ENCODE measurements at places on chromosomes 6 and 20.
A peak's percentile ranks its signal among the peaks of the same experiment; 100 is the strongest.

GRCh38 chr6:149484733-149485700, at the start of gene ZC3H12D:
Gene ZC3H12D, minus strand, starts transcription at chr6:149485014. Its CDS starts 10,471 bp downstream, at chr6:149474543.
- DNase-seq, result peak; percentile 36

- DNase-seq, result no peak
Measured at GRCh38 chr20:17925141-17925939, 43.3 kb downstream of the SNX5 start.

DNA sequence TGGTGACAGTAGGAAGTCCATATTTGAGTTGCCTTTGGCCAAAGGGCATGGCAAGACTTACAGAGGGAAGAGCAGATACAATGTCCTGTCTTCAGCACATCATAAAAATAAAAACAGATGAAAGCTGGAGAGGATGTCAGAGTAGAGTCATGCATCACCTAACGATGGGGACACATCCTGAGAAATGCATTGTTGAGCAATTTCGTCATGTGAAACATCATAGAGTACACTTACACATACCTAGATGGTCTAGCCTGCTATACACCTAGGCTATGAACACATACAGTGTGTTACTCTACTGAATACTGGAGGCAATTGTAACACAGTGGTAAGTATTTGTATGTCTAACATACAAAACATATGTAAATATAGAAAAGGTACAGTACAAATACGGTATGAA, 75.6 kb downstream of the VEGFA start:
- no peak for DNase-seq

DNA sequence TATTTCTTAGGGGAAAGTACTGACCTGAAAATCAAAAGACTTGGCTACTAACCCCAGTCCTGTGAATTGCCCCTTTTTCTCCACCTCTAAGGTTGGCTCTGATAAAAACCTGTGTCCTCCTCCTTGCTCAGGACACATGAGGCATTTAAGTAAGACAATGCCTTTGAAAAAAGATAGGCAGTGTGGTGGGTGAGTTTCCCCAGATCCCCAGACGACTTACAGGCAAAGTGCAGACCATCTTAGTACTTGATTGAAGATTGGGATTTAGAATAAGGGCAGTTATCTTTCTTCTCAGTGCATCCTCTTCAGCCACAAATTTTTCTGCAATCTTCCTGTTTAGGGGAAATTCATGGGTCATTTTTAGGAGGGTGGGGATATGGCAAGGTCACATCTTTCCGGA, 87.8 kb downstream of the KIZ start:
- DNase-seq, result no peak

DNA sequence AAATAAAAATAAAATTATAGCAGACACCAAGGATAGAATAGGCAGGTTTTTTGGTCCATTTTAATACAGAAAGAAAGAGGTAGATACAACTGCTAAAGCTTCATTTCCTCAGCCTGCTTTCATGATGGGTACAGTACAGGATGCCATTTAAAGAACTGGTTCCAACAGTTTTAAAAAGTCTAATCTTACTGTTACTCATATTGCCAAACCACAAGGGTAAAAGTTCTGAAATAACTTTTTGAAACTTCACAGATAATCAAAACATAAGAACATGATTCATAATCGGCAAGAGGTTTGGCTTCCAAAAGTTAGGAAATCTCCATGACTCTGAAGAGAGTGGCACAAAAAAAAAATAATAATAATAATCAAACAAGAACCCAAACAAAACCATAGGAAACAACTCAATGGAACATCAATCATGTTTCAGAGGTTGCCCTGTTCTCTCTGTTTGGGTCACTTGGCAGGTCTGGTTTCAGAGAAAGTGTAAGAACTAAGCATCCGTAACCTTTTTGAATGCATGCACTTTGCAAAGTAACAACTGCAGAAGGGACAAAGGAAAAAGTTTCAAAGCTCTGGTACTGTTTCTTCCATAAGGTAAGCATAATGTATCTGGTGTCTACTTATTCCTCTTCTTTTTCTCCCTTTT, 79.7 kb downstream of the SMLR1 start:
- DNase-seq, result peak; percentile 43

- DNase-seq, result no peak
Measured at GRCh38 chr6:160812097-160812496, 110.1 kb downstream of the PLG start.

DNA sequence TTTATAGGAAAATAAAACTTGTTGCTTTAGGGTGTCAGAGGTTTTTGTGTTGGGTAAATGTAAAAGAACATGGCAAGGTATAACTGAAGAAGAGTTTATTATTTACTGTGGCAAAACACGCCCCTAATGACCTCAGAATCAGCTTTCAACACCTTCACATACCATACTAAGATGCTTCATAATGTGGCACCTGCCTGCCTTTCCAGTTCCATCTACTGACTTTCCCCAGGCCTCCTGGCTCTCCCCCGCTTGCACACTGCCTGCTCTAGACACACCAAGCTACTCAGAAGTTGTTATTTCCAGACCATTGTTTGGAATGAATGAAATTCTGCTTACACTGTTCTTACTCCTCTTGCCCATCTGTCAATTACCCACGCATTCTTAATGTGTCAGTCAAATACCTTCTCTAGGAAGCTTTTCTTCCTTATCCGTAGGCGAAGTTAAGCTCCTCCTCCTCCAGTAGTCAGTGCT, 1.8 kb downstream of the TIAM2 start:
- no peak for DNase-seq

- peak; percentile 27 for DNase-seq
Measured at GRCh38 chr6:108526739-108527174, 34.0 kb upstream of the FOXO3 start.

GRCh38 chr6:105992315-105992961, 93.7 kb upstream of the PRDM1 start:
- peak; percentile 50 for DNase-seq

DNA sequence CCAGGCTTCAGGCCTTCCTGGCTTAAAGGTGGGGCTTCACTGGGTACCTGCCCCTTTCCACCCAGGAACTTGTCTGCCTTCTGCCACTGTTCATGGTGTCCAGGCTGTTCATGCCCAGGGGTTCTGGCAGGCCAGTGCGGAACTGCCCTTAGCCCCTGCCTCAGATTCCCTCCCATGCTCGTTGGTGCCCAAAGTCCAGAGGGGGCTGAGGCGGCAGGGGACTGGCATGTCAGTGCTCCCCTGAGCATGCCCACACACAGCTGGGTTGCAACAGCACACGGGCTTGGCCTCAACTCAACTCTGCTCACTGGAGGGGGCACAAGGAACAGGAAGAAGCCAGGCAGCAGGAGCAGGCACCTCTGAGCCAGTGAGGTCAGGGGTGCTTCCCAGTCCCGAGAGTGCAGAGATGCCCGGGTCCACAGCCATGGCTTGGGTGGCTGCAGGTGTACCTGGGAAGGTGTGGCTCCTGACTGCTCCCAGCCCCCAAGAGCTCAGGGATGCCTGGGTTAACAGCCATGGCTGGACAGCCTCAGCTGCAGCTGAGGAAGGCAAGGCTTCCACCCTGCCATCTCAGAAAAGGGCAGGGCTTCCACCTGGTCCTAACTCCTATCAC, 845.9 kb downstream of the EYS start:
- no peak for DNase-seq
